ENCODE measurements at places on chromosomes 3 and 15.

DNA sequence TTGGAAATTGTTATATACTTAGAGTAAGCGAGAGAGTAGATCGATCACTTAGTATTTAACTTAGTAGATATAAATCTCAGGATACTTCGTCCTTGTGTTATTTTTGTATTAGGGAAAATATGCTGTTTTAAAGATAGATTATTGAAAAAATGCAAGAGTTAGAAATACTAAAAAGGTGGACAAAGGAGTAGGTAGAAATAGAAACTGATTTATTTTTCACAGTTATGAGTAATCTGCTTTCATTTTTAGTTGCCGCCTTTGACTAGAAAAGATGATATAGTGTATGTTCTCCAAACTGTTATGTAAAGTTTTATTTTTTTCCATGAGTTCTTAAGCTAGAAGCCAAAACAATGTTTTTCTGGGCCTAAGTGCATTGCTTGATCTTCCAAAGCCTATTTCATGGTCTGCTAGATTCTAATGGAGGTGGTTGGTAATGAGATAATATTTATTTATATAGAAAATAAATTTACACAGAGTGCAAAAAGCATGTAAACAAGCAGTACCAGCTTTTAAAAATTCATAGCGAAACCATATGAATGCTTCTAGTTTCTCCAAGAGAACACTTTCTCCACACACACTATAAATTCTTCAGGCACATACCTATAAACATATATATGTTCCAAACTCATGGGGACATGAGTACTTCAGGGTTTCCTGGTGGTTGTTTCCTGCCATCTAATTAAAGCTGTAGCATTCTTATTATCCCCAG lies 61.1 kb downstream of the DIPK2A start:
- DNase-seq: no peak

- DNase-seq: no peak
Measured at GRCh38 chr15:80744826-80745225, 34.3 kb upstream of the CEMIP start.

DNA sequence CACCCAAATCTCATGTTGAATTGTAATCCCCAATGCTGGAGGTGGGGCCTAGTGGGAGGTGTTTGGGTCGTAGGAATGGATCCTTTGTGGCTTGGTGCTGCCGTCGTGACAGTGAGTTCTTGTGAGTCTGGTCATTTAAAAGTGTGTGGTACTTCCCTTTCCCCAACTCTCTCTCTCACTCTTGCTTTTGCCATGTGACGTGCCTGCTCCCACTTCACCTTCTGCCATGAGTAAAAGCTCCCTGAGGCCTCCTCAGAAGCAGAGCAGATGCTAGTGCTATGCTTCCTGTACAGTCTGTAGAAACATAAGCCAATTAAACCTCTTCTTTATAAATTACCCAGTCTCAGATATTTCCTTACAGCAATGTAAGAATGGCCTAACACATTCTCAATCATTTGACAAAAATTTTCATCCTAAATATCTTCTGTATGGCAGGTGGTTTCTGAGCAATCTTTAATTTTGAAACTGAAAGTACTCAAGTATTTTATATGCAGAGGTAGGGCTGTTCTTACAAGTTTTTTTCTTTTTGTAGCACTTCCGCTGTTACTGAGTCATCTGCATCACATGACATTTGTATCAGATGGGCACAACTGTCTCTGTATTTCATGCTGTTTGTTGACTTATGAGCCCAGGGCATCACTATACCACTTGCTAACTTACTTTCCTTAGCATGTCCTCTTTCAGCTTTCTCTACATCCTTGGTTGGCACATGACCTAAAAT lies 8.8 kb downstream of the RPL39L start:
- DNase-seq: no peak

DNA sequence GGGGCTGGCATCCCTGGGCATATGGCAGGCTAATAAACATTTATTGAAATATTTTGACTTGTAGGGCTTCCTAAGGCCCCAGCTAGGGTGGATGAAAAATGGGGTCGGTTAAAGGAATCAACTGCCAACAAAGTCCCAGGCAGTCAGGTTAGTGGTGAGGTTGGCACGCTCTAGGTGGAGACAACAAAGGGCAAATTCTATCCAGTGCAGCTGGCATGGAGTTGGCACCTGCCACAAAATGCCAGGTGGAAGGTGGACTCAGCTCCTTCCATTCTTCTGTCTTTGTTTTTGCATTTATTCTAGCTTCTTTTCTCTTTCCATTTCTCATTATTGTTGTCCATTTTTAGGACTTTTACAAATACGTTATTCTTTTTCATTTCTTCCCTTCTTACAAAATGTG lies 31.0 kb downstream of the LCMT2 start:
- DNase-seq: no peak

- no peak for DNase-seq
Measured at GRCh38 chr3:67947808-67948508, 293.5 kb upstream of the SUCLG2 start.

GRCh38 chr3:169150920-169151319 lies 512.6 kb downstream of the MECOM start:
- no peak for DNase-seq

DNA sequence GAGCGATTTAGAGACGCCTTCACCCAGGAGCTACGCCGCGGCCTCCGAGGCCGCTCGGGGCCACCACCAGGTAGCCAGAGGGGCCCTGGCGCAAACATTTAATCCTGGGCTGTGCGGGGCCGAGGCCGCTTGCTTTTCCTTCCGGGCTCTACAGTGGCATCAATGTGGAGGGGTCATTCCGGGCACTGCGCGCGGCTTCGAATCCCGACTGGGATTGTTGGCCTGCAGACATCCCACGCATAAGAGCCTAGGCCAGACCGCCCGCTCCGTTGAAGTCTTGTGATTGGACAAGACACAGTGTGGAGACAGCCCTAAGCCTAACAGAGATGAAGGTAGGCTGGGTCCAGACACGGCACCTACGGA lies 568 bp upstream of the NCBP2 start:
- no peak for DNase-seq

- DNase-seq: no peak
Measured at GRCh38 chr15:71374607-71375352, 259.5 kb downstream of the THSD4 start.

- no peak for DNase-seq
Measured at GRCh38 chr3:148588291-148588690, 109.4 kb upstream of the AGTR1 start.

DNA sequence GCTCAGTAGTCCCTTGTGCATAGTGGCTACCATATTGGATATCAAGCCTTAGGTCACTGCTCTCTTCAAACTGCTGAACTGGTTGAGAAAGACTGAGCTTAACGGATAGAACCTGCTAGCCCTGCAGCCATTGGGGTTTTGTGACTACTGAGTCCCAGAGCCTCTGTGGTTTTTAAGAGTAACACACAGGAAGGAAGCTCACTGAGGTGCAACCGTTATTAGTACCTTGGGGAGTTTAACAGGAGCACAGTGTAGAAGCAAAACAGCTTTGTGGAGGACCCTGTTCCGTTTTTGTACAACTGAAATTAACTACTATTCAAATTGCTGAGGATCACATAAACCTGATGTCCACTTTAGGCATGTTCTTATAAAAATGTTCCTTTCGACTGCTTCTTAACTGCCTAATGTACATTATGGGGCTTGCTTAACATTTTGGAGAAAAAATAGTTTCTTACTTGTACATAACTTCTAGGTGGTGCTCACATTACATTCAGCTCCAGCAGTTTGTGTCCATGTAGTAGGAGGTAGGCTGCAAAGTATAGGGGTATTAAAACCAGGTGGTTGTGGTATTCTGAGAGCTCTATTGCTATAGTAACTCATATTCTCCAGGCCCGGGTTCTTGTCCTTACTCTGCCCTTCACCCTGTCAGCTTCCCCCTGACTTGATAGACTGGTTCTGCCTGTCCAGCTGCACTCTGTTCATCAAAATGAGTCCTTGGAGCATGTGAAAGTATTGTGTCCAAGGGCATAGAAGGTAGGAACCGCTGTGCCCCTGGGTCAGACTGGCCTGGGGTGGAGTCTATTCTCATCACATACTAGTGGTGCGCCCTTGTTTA lies 17.3 kb downstream of the PXK start:
- no peak for DNase-seq

- DNase-seq: no peak
Measured at GRCh38 chr3:23778446-23778845, 27.3 kb upstream of the UBE2E1 start.

- no peak for DNase-seq
Measured at GRCh38 chr3:177102553-177102952, 94.7 kb downstream of the TBL1XR1 start.

GRCh38 chr15:38168467-38169070 lies 84.1 kb upstream of the SPRED1 start:
- no peak for DNase-seq

DNA sequence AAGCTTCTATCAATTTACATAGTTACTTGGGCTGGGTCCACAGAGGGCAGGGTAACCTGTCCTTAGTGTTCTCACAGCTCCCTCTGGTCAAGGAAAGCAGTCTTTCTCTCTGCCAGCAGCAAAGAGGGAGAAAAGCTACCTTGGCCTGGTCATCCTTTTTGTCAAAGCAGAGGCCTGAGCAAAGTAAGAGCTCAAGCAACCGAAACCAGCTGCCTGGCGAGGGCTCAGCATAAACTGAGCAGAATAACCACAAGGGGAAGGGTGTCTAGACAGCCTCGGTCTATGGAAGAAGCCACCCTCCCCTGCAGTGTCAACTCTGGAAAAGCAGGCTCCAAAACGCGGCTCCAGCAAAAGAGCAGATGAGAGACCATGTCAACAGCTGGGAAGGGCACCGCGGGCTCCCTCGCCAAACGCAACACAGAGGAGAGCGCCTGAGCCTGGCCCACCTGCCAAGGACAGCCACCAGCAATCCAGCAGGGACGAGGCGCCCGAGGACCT lies 17.4 kb downstream of the LRIG1 start:
- no peak for DNase-seq

GRCh38 chr3:128210711-128211110 lies 57.4 kb downstream of the EEFSEC start:
- DNase-seq: no peak

- DNase-seq: no peak
Measured at GRCh38 chr15:93762036-93762435, 469.3 kb upstream of the MCTP2 start.

GRCh38 chr3:32177702-32178198 lies 60.7 kb upstream of the CMTM8 start:
- DNase-seq: no peak

DNA sequence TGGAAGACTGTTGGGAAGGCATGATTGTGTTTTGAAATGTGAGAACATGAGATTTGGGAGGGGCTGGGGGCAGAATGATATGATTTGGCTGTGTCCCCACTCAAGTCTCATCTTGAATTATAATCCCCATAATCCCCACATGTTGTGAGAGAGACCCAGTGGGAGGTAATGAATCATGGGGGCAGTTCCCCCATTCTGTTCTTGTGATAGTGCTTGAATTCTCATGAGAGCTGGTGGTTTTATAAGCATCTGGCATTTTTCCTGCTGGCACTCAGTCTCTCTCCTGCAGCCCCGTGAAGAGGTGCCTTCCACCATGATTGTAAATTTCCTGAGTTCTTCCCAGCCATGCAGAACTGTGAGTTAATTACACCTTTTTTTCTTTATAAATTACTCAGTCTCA lies 430.5 kb downstream of the OTOL1 start:
- no peak for DNase-seq

DNA sequence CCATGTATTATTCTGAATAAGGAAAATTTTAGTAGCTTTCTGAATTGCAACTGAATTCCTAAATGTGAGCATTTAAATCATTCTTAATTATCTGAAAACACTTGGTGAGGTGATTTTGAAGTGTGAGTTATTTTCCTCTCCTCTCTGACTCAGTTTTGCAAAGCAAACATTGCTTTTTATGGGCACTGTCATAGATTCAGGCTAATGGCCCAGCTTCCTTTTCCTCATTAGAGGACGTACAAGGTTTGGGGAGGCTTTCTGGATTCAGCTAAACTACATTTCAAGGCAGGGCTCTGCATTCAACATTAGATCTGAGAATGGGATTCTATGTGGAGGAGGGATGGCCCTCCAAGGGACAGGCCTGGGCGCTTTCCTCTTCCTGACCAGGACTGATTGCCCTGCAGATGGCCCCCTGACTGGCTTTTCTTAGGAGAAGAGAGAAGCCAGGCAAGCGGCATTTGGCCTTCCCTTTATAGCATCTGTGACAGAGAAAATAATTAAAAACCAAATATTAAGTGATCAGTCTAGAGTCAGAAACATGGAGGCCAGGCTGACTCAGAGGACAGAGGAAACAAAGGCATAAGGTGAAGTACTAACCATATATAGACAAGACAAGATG lies 53.0 kb upstream of the STXBP5L start:
- DNase-seq: no peak

DNA sequence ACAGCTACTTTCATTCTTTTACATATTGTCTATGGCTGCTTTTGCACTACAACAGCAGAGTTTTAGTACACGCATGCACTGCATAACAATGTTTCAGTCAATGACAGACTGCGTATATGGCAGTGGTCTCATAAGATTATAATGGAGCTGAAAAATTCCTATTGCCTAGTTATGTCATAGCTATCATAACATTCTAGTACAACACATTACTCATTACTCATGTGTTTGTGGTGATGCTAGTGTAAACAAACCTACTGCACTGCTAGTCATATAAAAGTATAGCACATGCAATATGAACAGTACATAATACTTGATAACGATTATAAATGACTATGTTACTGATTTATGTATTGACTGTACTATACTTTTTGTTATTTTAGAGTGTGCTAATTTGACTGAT lies 47.9 kb downstream of the QTRT2 start:
- no peak for DNase-seq

- DNase-seq: peak; percentile 78
Measured at GRCh38 chr3:13011573-13012220, 61.5 kb downstream of the IQSEC1 start.

DNA sequence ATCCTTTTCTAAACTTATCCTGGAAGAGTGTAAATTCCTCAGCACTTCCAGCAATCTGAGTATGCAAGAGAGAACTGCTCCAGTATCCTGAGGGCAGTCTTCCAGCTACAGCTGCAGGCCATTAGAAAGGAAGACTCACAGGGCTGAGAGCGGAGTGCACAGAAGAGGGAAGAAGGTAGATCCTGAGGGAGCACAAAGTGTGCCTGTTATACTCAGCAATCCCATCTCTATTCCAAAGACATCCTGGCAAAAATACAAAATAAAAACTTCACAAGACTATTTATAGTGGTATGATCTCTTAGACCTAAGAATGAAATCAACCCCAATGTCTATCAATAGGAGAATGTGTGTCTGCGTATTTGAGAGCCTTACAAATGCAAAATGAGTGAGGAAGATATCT lies 292.0 kb downstream of the ZIC1 start:
- no peak for DNase-seq

DNA sequence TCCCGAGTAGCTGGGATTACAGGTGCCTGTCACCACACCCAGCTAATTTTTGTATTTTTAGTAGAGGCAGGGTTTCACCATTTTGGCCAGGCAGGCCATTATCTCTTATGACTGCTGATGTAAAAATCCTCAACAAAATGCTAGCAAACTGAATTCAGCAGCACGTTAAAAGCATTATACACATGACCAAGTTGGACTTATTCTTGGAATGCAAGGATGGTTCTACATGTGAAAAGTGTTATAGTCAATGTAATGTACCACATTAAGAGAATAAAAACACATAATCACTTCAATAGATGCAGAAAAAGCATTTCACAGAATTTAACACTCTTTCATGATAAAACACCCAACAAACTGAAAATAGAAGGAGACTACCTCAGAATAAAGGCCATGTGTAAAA lies 20.2 kb downstream of the RNF13 start:
- DNase-seq: no peak
